ENCODE measurements at places on chromosomes 1 and 21.

DNA sequence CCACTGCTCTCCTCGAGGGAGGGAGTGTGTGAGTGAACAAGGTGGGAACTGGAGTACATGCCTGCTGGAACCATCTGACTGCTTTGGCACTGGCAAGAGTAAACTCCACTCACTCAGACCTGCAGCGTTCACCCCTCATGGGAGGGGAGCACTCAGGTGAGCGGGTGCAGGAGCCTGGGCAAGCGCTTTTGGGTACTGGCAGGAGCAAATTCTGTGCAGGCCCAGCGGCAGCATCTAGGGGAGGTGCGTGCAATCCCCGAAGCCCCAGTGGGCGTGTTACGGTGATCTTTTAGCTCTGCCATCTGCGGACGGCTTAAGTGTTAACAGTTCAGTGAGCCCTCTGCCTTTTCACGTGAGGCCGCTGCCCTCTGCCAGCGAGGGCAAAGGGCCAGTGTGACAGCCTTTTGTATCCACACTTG, 127.4 kb downstream of the PATJ start:
- no peaks in the 10 kb centered on the region for H3K27me3 ChIP-seq
- H3K36me3 ChIP-seq = peaks cover 19% of the 10 kb centered on the region
- peaks cover 11% of the 10 kb centered on the region for H3K4me1 ChIP-seq
- no peak for DNase-seq
- no peak overlapping the region for H3K4me3 ChIP-seq

- no peak for DNase-seq
- peaks cover 19% of the 10 kb centered on the region for H3K36me3 ChIP-seq
- H3K4me1 ChIP-seq = peaks cover 36% of the 10 kb centered on the region
- H3K27ac ChIP-seq = peak overlapping the region; percentile 90
These were observed 407.2 kb downstream of the HLX start for GRCh38 chr1:221286399-221286798.

DNA sequence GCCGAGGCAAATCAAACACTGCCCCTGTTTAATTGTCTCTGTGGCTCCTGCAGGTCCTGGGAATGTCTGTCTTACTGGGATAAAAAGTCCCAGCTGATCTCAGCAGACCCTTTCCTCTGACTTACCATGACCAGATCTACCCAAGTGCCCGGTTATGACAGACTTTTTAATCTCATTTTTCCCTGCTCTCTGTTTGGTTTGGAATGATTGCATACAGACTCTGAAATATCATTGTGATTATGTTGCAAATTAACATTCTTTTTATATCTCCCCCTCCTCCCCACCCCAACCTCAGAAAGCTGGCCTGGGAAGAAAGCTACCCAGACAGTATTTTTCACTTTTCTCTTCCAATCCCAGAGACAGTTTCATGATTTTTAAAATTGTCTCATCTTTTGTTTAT, 16.3 kb downstream of the RAB7B start:
- no peaks in the 10 kb centered on the region for H3K36me3 ChIP-seq
- H3K4me3 ChIP-seq = no peak overlapping the region
- peaks cover 6% of the 10 kb centered on the region for H3K27me3 ChIP-seq
- H3K27ac ChIP-seq = no peak overlapping the region
- H3K4me1 ChIP-seq = peaks cover 15% of the 10 kb centered on the region

DNA sequence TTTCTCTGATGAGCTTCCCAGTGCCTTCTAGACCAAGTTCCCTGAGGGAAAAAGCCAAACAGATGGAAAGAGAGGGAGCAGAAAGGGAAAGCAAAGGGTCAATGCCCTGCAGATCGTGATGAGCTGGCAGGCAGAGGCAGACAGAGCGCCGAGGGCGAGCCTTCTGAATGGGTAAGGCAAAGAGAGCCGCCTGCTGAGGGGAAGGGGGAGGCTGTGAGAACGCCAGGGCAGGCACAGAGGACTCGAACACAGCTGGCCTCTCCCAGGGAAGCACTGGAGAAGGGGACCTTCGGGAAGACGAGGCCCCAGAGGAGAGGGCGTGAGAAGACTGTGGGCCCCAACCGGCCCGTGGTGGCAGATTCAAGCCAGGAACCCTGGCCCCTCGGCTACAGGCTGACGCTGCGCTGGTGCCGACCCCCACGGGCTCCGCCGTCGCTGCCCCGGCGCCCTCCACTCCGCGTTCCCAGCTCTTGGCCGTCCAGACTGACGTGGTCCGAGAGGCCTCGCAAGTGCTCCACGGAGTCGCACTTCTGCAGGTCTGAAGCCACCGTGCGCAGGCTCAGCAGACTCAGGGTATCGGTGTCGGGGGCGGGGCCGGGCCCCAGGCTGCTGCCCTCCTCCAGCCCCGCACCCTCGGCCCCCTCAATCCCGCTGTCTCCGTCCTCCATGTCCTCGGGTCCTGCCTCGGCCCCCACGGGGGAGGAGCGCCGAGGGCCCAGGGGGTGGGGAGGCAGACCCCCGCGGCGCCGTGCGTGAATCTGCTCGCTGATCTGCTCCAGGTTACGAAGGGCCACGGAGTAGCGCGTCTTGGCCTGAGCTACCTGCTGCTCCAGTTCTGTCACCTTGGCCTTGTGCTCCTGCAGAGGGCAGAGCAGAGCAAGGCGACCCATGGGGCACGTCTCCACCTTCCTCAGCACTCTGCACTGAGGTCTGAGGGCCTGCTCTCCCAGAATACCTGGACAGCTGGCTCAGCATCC, 13.9 kb downstream of the SH3BP5L start:
- peaks cover 4% of the 10 kb centered on the region for H3K4me1 ChIP-seq
- H3K36me3 ChIP-seq = peaks cover 38% of the 10 kb centered on the region
- H3K27ac ChIP-seq = peak overlapping the region; percentile 87
- no peak for DNase-seq
- peaks cover 1% of the 10 kb centered on the region for H3K27me3 ChIP-seq

- H3K36me3 ChIP-seq = no peaks in the 10 kb centered on the region
- peak overlapping the region; percentile 77 for H3K4me3 ChIP-seq
- H3K27me3 ChIP-seq = peaks cover 71% of the 10 kb centered on the region
- DNase-seq = no peak
- H3K27ac ChIP-seq = no peak overlapping the region
These were observed 270.2 kb downstream of the FOXD2 start for GRCh38 chr1:47708019-47708535.

GRCh38 chr21:44874497-44875315, 1.2 kb upstream of the PTTG1IP start:
- H3K27ac ChIP-seq = no peak overlapping the region
- peaks cover 49% of the 10 kb centered on the region for H3K4me1 ChIP-seq
- DNase-seq = peak; percentile 31
- H3K4me3 ChIP-seq = peak overlapping the region; percentile 83
- H3K27me3 ChIP-seq = peaks cover 59% of the 10 kb centered on the region
- H3K36me3 ChIP-seq = peaks cover 7% of the 10 kb centered on the region

DNA sequence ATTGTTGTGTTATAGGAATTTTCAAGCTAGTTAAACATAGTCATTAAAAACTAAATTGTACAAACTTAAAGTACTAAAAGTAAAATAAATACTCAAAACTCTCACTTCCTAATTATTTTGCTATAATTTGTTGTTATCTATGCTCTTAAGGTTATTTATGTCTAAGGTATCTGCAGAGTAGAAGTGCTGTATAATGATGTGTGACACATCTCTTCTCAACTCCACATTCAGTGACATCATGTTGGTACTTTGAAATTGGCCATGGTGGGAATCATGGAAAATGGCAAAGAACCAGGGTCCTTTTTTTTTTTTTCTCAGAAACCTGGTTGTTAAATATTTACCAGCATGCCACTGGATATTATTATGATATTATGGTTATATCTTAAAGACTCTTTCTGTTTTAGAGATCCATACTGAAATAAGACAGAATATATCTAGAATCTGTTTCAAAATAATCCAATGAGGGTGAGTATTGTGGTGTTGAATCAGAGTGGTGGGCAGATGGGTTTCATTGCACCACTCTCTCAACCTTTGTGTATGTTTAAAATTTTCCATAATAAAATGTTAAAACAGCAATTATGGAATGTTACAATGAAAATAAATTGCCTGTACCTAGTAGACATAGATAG, 22.4 kb downstream of the LRRC8B start:
- no peak overlapping the region for H3K4me3 ChIP-seq
- no peak for DNase-seq
- H3K4me1 ChIP-seq = no peaks in the 10 kb centered on the region

DNA sequence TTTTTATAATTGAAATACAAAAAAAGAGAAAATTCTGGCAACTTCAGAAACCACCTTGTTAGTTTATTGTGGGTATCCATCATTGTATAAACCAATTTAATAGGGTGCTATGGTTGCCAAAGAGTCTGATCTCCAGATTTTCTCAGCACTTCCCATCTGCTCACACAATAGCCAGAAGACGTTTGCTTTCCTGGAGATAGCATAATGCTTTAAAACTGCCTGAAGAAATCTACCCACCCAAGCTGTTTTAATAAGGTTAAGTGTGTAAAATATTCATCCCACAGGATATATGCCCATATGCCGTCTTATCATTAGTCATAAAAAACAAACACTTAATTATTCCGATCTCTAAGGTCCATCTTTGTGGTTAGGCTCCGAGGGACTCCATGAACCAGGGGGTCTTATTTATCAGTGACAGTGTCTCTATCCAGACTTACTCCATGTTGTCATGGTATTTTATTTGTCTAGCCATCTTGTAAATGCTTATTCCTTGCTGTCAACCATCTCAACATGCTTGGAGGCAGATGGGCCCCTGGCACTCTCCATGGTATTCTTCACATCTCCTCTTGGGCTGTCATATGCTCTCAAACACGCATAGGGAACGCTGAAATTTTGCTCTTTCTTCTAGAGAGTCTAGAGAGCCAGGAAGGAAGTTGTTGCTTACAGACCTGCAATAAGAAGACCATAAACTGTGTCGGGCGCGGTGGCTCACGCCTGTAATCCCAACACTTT, 58.5 kb downstream of the MAP10 start:
- H3K4me1 ChIP-seq = no peaks in the 10 kb centered on the region
- H3K4me3 ChIP-seq = no peak overlapping the region
- H3K36me3 ChIP-seq = no peaks in the 10 kb centered on the region
- DNase-seq = no peak
- no peak overlapping the region for H3K27ac ChIP-seq
- peaks cover 13% of the 10 kb centered on the region for H3K27me3 ChIP-seq

DNA sequence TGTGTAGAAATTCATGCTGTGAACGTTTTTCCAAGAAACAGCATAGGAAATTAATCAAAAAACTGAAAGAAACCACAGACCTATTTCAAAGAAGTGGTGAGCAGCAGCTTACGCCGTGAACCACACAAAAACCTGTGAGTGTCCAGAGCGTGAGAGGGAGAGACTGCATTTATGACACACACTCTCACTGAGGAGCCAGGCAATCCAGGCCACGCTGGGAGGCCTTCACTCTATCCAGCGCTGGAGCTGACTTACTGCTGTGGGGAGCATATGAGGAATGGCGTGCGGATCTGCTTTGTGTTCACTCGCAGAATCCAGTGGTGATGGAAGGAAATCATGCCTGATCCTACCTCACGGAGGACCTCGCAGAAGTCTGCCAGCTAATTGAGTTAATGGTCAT, 12.7 kb downstream of the ADAMTS1 start:
- peaks cover 17% of the 10 kb centered on the region for H3K36me3 ChIP-seq
- no peaks in the 10 kb centered on the region for H3K27me3 ChIP-seq
- H3K27ac ChIP-seq = no peak overlapping the region
- no peak overlapping the region for H3K4me3 ChIP-seq
- no peak for DNase-seq

DNA sequence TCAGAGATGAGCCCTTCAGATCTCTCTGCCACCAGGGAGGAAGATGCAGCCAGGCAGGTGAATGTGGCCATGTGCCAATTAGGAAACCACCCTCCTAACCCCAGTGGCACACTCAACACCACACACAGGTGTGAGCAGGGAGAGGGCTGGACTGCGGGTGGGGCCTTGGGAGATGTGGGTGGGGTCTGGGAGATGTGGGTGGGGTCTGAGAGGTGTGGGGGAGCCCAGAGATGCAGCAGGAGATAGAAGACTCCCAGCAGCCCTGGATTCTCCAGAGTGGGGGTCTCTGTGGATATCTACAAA, 43.2 kb upstream of the COL6A1 start:
- no peak overlapping the region for H3K4me3 ChIP-seq
- H3K27me3 ChIP-seq = peaks cover 22% of the 10 kb centered on the region
- no peaks in the 10 kb centered on the region for H3K36me3 ChIP-seq
- H3K27ac ChIP-seq = no peak overlapping the region
- DNase-seq = no peak
- peaks cover 23% of the 10 kb centered on the region for H3K4me1 ChIP-seq

GRCh38 chr1:42949312-42950115, 9.2 kb downstream of the SLC2A1 start:
- H3K4me1 ChIP-seq = peaks cover 94% of the 10 kb centered on the region
- no peak for DNase-seq
- peak overlapping the region; percentile 77 for H3K4me3 ChIP-seq
- peak overlapping the region; percentile 97 for H3K27ac ChIP-seq
- H3K27me3 ChIP-seq = no peaks in the 10 kb centered on the region
- peaks cover 36% of the 10 kb centered on the region for H3K36me3 ChIP-seq

DNA sequence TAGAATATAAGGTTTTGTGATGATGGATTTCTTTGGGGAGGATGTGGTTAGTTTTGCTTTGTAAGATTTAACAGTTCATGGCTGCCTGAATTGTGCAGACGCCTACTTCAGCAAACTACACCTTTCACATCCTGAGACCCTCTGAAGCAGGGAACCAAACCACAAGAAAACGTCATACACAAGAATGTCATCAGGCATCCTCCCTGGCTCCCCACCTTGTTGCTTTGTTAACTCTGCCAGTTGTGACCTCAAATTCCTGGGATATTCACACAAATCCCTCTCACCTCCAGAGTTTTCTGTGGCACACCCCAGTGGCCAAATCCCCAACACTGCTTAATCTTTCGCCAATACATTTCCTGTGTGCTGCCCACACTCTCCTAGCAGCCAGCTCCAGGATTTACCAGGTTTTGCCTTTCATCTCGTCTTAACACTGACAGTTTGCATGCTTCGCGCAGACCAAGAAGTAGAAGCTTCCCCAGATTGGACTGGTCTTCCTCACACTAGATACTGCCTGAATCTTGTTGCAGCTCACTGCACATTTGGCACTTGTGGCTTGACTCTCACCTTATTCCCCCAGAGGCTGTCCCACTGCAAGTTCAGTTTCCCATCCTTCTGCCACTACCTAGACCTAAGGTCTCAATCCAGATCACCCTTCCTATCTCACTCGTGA, 51.1 kb upstream of the CTTNBP2NL start:
- H3K27me3 ChIP-seq = peaks cover 8% of the 10 kb centered on the region
- H3K36me3 ChIP-seq = peaks cover 4% of the 10 kb centered on the region
- H3K27ac ChIP-seq = no peak overlapping the region
- no peak overlapping the region for H3K4me3 ChIP-seq
- H3K4me1 ChIP-seq = peaks cover 28% of the 10 kb centered on the region

DNA sequence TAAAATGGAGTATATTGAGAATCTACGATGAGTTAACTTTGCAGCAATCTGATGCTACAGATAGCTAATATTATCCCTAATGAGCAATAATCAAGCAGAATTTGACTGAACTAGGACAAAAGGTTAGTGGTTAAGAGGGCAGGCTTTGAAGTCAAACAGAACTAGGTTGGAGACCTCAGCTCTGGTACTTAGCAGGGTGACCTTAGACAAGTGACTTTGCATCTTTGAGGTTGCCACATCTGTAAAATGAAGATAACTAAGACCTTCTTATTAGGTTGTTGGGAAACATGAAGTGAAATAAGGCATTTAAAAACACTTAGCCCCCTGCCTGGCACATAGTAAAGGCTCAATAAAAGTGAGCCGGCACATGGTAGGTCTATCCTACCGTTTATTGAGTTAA, 4.3 kb upstream of the FUCA1 start:
- no peak overlapping the region for H3K4me3 ChIP-seq

- no peak overlapping the region for H3K4me3 ChIP-seq
- peak; percentile 69 for DNase-seq
- no peaks in the 10 kb centered on the region for H3K36me3 ChIP-seq
- peaks cover 22% of the 10 kb centered on the region for H3K4me1 ChIP-seq
- H3K27ac ChIP-seq = no peak overlapping the region
- H3K27me3 ChIP-seq = peaks cover 4% of the 10 kb centered on the region
These were observed 22.1 kb upstream of the TDRD10 start for GRCh38 chr1:154479764-154480421.

GRCh38 chr1:205811660-205812059, 1.3 kb downstream of the SLC41A1 start:
- H3K4me1 ChIP-seq = peaks cover 67% of the 10 kb centered on the region
- no peak overlapping the region for H3K27ac ChIP-seq
- no peak for DNase-seq
- H3K27me3 ChIP-seq = peaks cover 5% of the 10 kb centered on the region

Measured in nephron progenitor cell (in vitro differentiated cells).